ENCODE measurements at places on chromosomes 2 and 18.

DNA sequence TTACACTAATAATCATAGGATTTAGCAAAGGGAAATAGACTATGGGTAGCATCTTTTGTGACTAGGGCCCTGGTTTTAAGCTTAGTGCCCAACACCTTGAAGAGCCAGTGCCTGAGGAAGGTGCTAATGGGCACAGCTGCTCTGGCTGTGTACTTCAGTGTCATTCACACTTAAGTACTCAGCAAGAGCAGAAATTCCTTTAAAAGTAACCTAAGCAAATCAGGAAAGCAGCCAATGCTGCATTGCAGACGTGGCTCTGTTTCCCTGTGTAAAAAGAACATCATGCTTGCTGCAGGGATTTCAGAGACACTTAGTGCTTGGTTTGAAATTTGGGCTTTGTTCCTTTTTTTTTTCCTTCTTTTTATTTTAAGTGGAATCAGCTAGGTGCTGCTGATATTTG, 505.4 kb downstream of the SUCLG1 start:
- DNase-seq = no peak

DNA sequence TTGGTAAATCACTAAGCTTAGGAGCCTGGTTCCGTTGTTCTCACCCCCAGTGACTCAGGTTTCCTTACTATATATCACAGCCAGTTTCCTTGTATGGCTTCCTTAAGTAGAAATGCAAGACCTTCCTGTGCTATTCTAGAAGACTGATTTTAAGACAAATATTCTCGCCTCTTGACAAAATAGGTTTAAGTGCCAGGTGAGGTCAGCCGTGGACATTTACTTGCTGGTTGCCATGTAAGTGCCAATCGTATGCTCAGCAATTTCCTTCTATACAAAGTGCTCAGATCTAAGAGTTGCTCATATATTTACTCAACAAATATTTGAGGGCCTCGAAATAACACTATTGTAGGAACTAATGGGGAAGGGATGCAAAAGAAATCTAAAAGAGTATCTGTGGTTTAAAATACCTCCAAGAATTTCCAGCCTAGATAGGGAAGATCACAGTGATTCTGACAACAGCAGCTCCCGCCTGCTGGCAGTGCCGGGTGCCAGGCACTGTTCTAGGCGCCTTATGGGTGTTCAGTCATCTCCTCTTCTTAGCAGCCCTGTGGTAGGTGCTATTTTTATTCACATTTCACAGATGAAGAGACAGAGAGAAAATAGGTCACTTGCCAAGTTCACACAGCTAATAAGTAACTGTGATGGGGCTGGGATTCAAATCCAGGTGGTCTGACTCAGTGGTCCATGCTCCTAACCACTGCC, 95.3 kb upstream of the B3GNT7 start:
- DNase-seq = no peak

- DNase-seq = no peak
Measured at GRCh38 chr2:6236317-6236716, 544.1 kb downstream of the SOX11 start.

DNA sequence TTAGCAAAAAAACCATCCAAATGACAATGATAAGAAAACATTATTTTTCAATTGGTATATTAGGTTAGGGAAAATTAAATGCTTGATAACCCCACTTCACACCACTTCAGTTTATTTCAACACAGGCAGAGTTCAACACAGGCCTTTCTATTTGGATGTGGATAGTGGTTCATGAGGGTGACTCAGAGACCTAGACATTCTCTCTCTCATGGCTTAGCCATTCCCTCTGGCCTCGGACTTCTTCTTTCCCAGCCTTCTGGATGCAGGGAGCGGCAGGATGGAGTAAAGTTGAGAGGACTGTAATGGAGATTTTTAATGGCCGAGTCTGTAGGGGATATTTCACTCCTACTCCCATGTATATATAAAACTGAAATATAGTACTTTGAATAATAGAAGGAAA, 109.7 kb downstream of the CTNNA2 start:
- DNase-seq = no peak

DNA sequence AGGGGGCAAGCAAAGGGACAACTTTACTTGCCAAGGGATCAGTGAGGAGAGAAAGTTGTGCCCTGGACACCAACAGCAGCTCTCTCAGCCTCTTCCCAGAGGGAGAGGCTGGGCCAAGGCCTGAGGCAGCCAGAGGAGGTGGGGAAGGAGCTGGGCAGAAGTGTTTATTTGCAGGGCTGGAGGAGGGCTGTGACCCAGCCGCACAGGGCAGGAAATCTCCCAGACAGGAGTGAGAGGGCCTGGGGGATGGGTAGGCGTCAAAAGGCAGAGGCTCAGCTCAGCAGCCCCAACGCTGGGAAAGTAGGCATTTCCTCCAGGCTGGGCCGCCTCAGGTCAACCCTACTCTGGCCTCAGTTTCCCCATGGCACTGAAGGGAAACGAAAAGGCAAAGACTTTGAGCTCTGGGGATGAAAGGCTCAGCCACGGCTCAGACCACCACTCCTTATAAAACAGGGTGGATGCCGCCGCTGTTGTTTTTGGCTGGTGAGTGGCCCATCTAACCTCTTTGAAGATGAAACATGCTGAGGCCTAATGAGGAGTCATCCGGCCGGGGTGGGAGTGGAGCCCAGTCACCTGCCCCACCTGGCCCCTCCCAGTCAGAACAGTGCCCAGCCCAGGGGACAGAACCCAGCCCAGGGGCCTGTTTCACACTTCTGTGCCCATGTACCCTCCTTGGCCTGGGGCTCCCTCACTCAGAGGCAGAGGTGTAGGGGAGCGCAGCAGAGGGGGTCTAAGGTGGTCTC, 21.9 kb upstream of the SEMA4C start:
- DNase-seq = no peak

- DNase-seq = no peak
Measured at GRCh38 chr2:158269143-158269542, 167.5 kb downstream of the UPP2 start.

DNA sequence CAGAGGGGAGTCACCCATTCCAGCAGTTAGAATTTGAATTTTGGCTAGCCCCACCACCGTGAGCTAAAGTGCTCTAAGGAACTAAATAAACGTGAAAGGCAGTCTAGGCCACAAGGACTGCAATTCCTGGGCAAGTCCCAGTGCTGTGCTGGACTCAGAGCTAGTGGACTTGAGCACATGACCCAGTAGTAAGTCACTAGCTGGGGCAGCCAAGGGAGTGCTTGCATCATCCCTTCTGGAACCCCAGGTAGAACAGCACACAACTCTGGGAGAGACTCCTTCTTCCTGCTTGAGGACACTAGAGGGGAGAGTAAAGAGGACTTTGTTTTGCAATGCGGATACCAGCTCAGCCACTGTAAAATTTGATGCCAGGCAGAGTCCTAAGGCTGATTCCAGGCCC, 672.2 kb downstream of the CPS1 start:
- no peak for DNase-seq

- DNase-seq = no peak
Measured at GRCh38 chr2:86274918-86275275, 62.5 kb downstream of the REEP1 start.

DNA sequence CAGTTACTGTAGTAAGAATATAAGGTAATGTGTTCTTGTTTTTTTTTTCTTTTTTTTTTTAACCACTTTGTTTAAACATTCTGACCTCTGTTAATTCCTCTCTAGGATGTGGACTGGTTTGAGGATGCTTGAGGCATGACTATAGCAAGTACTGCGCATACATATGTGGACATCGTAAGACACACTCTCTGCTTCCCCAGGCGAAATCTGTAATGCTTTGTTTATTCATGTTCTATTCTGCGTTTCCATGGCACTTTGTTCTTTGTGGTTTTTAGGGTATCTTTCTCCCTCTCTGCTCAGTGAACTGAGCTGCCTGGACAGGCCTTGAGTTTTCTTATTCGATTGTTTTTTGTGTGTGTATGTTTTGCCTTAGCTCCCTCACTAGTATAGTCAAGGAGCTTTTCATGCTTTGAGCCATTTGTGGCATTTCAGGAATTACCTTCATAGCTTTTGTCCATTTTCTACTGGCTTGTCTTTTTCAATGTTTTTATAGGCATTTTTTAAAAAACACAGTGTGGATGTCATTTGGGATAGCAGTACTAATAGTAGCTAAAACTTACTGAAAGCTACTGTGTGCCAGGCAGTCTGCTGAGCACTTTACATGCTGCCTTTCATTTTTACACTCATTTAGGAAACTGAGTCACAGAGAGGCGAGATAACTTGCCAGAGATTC, 1.9 kb upstream of the SH3BP4 start:
- no peak for DNase-seq

DNA sequence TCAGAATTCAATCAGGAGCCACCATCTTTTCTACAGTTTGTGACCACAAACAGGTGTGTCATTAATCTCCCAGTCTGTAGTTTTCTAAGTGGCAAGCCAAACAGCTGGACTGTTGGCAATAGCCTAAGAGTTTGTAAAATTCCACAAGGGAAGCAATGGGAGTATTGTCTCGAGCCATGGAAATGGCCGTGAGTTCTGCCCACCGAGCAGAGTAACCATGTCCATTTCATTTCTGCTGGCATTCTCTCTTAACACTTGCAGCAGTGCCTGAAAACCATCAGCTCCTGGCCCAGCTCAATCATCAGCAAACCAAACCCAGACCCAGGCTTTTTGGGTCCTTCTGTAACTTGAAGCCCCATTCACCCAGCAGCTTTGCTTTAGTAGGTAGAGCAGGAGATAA, 387.8 kb upstream of the CDH7 start:
- DNase-seq = no peak

- no peak for DNase-seq
Measured at GRCh38 chr18:49677762-49678413, 116.0 kb downstream of the LIPG start.

GRCh38 chr2:239273280-239274234, 127.3 kb downstream of the HDAC4 start:
- no peak for DNase-seq

GRCh38 chr2:43421194-43421593, 174.6 kb downstream of the THADA start:
- DNase-seq = no peak

- no peak for DNase-seq
Measured at GRCh38 chr18:36047521-36047920, 19.8 kb downstream of the RPRD1A start.

GRCh38 chr2:138994502-138994901, 214.3 kb upstream of the NXPH2 start:
- DNase-seq = no peak

DNA sequence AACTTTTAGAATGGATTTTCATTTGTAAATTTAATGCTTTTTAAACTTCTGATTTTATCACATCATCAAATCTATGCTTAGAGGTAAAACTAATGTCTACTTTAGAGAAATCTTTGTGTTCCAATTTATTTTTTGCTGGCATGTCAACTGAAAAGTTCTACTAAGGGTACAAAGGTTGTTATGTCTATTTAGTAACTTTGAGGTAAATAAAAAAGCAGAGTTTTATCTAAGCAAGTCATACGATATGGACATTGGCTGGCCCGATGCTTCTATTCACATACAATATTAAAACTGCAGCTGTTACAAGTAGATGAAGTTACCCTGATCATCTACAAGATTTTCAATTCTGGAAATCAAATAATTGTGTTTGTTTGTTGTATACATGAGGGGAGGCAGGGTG, 1575.1 kb downstream of the LRP1B start:
- no peak for DNase-seq

DNA sequence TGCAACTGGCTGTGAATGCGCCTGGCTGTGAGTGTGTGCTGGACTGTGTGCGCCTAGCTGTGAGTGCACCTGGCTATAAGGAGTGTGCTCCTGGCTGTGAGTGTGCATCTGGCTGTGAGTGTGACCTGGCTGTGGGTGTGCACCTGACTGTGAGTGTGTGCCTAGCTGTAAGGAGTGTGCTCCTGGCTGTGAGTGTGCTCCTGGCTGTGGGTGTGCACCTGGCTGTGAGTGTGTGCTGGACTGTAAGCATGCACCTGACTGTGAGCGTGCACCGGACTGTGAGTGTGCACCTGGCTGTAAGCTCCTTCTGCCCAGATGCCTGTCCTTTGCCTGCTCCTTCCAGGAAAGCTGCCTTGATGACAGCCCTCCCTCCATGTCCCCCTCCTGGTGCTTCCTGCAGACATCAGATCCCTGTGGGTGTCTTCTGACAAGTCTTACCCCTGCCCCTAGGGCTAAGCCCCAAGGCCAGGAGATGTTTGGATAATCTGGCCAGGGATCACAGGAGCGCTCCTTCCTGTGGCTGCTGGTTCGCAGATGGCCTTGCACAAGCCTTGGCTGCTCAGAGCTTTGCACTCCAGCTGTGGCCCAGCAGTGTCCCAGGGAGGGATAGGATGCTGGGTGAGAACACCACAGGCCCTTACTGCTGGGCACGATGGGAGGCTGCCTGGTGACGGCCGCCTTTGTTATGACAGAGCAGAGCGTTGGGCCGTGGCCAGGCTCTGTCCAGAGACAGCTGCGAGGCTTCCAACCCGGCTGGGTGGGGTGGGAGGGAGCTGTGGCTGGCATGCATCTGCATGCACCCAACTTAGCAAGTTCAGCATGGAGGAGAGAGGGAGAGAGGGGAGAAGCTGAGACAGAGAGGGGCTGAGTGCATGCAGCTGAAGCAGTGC, 89.9 kb downstream of the GLI2 start:
- no peak for DNase-seq

DNA sequence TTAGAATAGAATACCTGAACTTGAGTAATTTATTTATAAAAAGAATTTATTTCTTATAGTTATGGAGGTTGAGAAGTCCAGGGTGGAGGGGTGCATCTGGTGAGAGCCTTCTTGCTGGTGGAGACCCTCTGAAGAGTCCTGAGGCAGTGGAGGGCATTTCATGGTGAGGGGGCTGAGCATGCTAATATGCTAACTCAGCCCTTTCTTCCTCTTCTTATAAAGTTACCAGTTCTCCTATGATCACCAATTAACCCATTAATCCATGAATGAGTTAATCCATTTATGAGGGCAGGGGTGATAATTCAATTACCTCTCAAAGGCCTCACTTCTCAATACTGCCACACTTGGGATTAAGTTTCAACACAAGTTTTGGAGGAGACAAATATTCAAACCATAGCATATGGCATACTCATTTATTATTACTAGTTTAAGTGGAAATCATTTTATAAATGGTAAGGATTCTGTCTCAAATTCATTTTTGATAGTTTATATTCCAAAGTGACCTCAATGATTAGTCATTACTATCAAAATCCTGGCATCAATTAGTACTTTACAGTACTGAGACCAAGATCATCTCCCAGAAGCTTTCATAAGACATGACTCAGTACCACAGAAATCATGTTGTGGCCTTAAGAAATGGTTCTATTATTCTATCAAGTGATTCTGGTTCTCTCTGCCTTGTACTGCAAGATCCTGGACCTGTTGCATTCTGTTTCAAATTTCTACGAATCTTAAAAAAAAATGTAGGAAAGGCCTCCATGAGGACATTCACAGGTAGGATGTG, 5.5 kb downstream of the ZNF396 start:
- DNase-seq = no peak

DNA sequence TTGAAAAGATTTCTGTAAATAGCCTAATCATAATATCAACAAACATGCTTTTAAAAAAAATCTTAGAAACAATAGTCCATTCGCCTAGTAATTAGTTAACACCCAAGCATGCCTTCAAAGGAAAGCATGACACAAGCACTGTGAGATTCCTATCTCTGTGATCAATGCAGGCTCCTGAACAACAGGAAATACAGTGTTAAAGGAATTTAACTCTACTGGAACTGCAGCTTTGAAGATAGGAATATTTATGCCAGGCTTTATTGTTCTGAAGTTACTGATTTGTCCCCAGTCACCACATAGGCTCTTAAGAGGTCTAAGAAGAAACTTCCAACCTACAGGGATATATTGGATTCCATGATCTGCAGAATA, 15.4 kb upstream of the FAM124B start:
- no peak for DNase-seq

- DNase-seq = no peak
Measured at GRCh38 chr18:44759925-44760342, 79.2 kb downstream of the SETBP1 start.
